ENCODE measurements at places on chromosomes 12 and 14. TPM values are rescaled to one million over a fixed set of nuclear protein-coding genes. Genes with fewer than 3 reads are reported as not detected.
A peak's percentile ranks its signal among the peaks of the same experiment; 100 is the strongest.

GRCh38 chr14:100788517-100788916, 37.4 kb upstream of the MEG3 start:
- H3K27me3 ChIP-seq = peaks cover 4% of the 10 kb centered on the region
- no peaks in the 10 kb centered on the region for H3K36me3 ChIP-seq
- no peak overlapping the region for H3K27ac ChIP-seq

DNA sequence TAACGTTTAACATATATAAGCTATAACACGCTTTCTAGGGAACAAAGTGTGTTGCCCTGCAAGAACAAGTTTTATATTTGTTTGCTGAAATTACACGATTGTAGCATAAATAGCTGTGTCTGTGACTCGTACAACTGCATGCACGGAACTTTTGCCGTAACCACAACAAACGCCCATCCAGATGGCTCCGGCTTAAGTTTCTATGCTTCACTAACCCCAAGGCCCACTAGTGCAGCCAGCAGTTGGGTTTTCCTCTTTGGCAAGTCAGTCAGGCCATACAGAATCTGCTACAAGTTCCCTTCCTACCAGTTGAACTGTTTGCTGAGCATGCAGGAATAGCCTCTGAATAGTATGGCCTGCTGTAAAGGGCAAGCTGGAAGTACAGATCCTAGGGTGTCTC, 12.1 kb downstream of the CSRP2 start:
- no peaks in the 10 kb centered on the region for H3K4me1 ChIP-seq
- no peak overlapping the region for H3K4me3 ChIP-seq
- H3K36me3 ChIP-seq = no peaks in the 10 kb centered on the region
- no peak for DNase-seq
- H3K27ac ChIP-seq = no peak overlapping the region

The TEX52 gene
- total RNA-seq = 0.29 TPM

DNA sequence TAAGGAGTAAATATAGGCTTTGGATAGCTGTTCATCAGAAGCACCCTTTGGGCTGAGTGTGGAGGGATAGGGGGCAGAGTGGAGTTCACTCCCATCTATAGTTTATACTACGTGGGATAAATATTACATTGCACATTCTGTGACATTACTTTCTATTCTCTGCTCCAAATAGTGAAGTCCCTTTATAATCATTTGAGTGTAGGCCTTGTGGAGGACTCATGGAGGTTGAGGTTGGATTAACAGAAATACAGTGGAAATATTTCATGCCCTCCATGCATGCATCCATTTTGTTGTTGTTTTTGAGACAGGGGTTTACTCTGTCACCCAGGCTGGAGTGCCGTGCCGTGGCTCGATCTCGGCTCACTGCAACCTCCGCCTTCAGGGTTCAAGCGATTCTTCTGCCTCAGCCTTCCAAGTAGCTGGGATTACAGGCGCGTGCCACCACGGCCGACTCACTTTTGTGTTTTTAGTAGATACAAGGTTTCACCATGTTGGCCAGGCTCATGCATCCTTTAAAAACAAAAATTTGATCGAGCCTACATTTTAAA, 1.4 kb downstream of the CHPT1 start:
- H3K27me3 ChIP-seq = no peaks in the 10 kb centered on the region
- peak overlapping the region; percentile 86 for H3K4me3 ChIP-seq
- DNase-seq = peak; percentile 37

GRCh38 chr14:69766984-69767368, at the start of gene SRSF5:
SRSF5 (plus strand) TSS chr14:69767142; CDS start chr14:69768157, 1,015 bp downstream.
- peaks cover 2% of the 10 kb centered on the region for H3K27me3 ChIP-seq
- H3K36me3 ChIP-seq = peaks cover 57% of the 10 kb centered on the region
- peak within 1 kb of the TSS; percentile 100 for H3K27ac ChIP-seq

The SRGAP1 gene
- 0.07 TPM for total RNA-seq

DNA sequence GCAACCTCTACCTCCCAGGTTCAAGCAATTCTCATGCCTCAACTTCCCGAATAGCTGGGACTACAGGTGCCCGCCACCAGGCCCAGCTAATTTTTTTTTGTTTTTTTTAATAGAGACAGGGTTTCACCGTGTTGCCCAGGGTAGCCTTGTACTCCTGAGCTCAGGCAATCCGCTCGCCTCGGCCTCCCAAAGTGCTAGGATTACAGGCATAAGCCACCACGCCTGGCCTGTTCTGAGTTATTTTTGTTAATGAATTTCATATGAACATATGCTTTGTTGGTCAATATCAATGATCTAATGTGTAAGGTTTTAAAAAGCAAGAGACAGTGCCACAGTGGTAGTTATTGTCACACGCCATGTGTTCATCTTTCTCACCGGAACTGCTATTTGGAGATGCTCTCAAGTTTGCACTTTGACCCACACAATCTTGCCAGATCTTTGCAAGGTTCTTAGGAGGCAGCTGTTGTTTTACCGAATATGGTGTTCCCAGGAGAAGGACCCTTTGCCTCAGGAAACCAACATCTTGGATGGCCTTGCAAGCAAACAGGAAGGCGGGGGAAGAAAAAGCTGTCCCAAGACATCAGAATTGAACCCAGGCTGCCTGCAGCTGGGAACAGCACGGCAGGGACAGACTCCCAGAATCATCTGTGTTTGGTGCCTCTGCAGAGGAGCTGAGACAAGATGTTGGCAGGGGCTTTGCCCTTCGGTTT, 30.0 kb downstream of the GALNT16 start:
- H3K27ac ChIP-seq = no peak overlapping the region
- H3K4me3 ChIP-seq = no peak overlapping the region
- H3K4me1 ChIP-seq = no peaks in the 10 kb centered on the region
- no peaks in the 10 kb centered on the region for H3K36me3 ChIP-seq

GRCh38 chr14:57865403-57866198, at the start of gene SLC35F4:
SLC35F4 (minus strand) TSS chr14:57866092.
- H3K4me3 ChIP-seq = no peak within 1 kb of the TSS
- no peak for DNase-seq
- no peaks in the 10 kb centered on the region for H3K36me3 ChIP-seq
- H3K27me3 ChIP-seq = peaks cover 17% of the 10 kb centered on the region
- no peaks in the 10 kb centered on the region for H3K4me1 ChIP-seq
- no peak within 1 kb of the TSS for H3K27ac ChIP-seq

The LRP1-AS gene
- total RNA-seq = not detected

- no peaks in the 10 kb centered on the region for H3K36me3 ChIP-seq
- H3K4me3 ChIP-seq = no peak overlapping the region
- H3K4me1 ChIP-seq = no peaks in the 10 kb centered on the region
- H3K27ac ChIP-seq = no peak overlapping the region
- H3K27me3 ChIP-seq = no peaks in the 10 kb centered on the region
- DNase-seq = no peak
Measured at GRCh38 chr14:79904497-79904896, 306.8 kb downstream of the DIO2 start.

GRCh38 chr12:95107362-95107761, 33.9 kb upstream of the NR2C1 start:
- peaks cover 6% of the 10 kb centered on the region for H3K4me1 ChIP-seq
- no peaks in the 10 kb centered on the region for H3K27me3 ChIP-seq
- H3K4me3 ChIP-seq = no peak overlapping the region
- no peaks in the 10 kb centered on the region for H3K36me3 ChIP-seq
- no peak overlapping the region for H3K27ac ChIP-seq

DNA sequence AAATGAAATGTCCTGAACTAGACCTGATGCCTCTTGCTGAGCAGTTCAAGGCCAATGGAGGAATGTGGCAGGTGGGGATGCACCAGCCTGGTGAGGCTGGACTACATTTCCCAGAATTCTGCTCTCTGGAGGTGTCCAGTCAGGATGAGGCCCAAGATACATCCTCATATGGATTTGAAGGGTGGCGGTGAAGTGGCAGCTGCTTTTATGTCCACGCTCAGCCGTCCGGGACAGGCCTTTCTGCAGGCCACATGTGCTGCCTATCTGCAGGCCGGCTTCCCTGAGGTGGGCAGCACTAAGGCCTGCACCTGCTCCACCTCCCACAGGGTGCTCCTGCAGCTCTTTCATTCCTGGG, 230.2 kb downstream of the BCL11B start:
- no peak for DNase-seq
- no peak overlapping the region for H3K4me3 ChIP-seq
- H3K4me1 ChIP-seq = peaks cover 3% of the 10 kb centered on the region
- H3K36me3 ChIP-seq = no peaks in the 10 kb centered on the region
- H3K27me3 ChIP-seq = no peaks in the 10 kb centered on the region
- H3K27ac ChIP-seq = no peak overlapping the region

DNA sequence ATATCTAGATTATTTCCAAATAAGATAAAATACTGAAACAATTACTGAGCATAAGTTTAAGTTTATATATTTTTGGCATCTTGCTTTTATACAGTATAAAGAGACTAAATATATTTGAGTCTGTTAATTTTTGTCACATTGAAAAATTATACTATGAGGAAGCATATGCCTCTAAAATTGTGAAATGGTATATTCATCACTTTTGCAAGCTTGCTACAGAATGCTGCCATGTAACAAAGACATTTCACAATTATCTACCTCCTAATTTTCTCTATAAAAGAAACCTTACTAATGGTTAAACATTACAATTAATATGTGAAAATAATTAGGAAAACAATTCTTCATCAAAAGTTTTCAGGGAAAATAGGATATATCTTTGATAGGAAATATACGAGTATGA, 22.7 kb upstream of the MUCL1 start:
- no peak for DNase-seq
- no peak overlapping the region for H3K27ac ChIP-seq
- peaks cover 4% of the 10 kb centered on the region for H3K27me3 ChIP-seq
- no peaks in the 10 kb centered on the region for H3K36me3 ChIP-seq

The RNASE3 gene
- not detected for total RNA-seq

The POTEG gene
- total RNA-seq = not detected

GRCh38 chr14:88660056-88660455, 97.2 kb downstream of the ZC3H14 start:
- peaks cover 18% of the 10 kb centered on the region for H3K36me3 ChIP-seq
- DNase-seq = no peak
- H3K4me1 ChIP-seq = no peaks in the 10 kb centered on the region
- H3K4me3 ChIP-seq = no peak overlapping the region

GRCh38 chr12:56157201-56158028, 744 bp upstream of the MYL6 start:
- H3K4me3 ChIP-seq = peak overlapping the region; percentile 95
- H3K27me3 ChIP-seq = no peaks in the 10 kb centered on the region
- peaks cover 38% of the 10 kb centered on the region for H3K4me1 ChIP-seq

GRCh38 chr14:59240356-59240755, 51.9 kb downstream of the DAAM1 start:
- no peak for DNase-seq
- no peak overlapping the region for H3K4me3 ChIP-seq
- no peaks in the 10 kb centered on the region for H3K36me3 ChIP-seq
- H3K27me3 ChIP-seq = no peaks in the 10 kb centered on the region

- no peak overlapping the region for H3K4me3 ChIP-seq
- H3K36me3 ChIP-seq = no peaks in the 10 kb centered on the region
- H3K27me3 ChIP-seq = no peaks in the 10 kb centered on the region
- H3K27ac ChIP-seq = no peak overlapping the region
Measured at GRCh38 chr14:27528328-27528727, 930.5 kb upstream of the NOVA1 start.

DNA sequence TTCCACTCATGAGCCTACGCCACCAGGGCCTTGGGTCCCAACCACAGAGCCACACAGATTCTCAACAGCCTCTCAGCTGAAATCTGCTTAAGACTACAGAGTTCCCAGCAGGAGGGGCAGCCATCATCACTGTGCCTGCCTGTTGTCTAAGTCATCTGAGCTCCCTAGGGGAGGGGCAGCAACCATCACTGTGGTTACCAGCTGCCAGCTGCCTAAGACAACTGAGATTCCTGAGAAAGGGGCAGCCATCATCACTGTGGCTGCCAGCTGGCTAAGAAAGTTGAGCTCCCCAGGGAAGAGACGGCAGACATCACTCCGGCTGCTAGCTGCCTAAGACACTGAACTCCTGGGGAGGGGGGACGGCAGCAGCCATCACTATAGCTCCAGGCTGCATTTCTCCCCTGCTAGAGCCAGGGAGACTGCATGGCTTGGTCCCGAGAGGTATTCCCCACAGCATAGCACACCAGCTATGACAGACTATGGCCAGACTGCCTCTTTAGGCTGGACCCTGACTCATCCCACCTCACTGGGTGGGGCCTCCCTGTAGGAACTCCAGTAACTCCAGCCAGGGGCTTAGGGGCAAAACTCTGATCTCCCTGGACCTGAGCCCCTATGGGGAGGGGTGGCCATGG, 37.2 kb upstream of the C14orf132 start:
- DNase-seq = no peak
- no peaks in the 10 kb centered on the region for H3K4me1 ChIP-seq
- no peak overlapping the region for H3K27ac ChIP-seq
- H3K27me3 ChIP-seq = peaks cover 39% of the 10 kb centered on the region

- peaks cover 88% of the 10 kb centered on the region for H3K36me3 ChIP-seq
- H3K4me3 ChIP-seq = peak overlapping the region; percentile 79
- DNase-seq = no peak
- H3K4me1 ChIP-seq = peaks cover 67% of the 10 kb centered on the region
- peak overlapping the region; percentile 96 for H3K27ac ChIP-seq
Measured at GRCh38 chr12:47207829-47208248, 128.1 kb upstream of the AMIGO2 start.

DNA sequence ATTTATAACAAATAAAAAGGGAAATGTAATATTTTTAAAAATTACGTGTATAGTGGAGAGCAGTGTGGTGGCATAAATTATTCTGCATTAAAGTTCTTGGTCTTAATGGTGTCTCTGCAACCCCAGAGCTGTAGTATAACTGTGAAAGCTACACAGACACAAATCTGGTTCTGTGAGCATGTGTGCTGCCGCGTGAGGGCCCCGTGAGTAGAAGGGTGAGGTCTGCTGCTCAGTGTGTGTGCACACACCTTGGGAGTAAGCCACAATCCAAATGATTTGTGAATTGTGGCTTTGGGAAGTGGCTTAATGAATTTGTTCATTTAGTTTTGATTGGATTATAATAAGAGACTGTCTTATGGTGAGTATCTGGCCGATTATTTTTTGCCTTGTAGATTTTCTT, 16.8 kb downstream of the PELI2 start:
- DNase-seq = no peak
- H3K27ac ChIP-seq = no peak overlapping the region
- H3K4me1 ChIP-seq = peaks cover 20% of the 10 kb centered on the region
- H3K4me3 ChIP-seq = no peak overlapping the region

GRCh38 chr12:14696265-14696741, at the start of gene GUCY2C:
GUCY2C (minus strand) TSS chr12:14696599; CDS start chr12:14696448, 151 bp downstream.
- no peak for DNase-seq
- H3K27me3 ChIP-seq = peaks cover 8% of the 10 kb centered on the region
- H3K4me3 ChIP-seq = no peak within 1 kb of the TSS
- H3K36me3 ChIP-seq = no peaks in the 10 kb centered on the region
- H3K27ac ChIP-seq = no peak within 1 kb of the TSS

The GPRC5D gene
- total RNA-seq = not detected

DNA sequence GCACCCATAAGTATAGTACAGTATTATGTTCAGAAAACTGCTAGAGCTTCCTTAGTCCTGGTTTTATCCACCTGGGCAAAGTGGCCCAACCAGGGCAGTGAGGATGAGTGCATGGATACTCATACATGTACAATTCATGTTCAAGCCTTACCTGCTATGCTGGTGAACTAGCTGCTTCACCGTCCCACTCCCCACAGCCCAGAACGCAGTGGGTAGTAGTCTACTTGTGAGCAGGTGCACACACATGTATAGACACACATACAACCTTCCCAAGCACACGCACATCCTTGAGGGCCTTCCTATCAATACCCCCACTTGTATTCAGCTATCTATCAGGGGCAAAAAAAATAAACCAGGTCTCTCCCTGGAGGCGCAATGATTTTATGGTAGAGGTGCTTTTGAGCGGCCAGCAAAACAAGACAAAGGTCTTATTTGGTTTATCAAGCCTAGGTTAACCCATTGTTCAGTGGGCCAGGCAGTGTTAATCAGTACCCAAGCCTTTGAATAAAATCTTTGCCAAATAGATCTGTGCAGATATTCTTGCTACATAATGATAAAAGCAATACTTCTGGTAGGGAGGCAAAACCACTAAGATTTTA, 69.8 kb downstream of the ZFP36L1 start:
- no peak overlapping the region for H3K4me3 ChIP-seq
- DNase-seq = no peak
- H3K36me3 ChIP-seq = no peaks in the 10 kb centered on the region
- no peaks in the 10 kb centered on the region for H3K27me3 ChIP-seq
- peaks cover 26% of the 10 kb centered on the region for H3K4me1 ChIP-seq

Measured in activated CD8-positive, alpha-beta T cell treated with anti-CD3 and anti-CD28 coated beads for 36 hours (primary cell).